ENCODE measurements at places on chromosomes 11 and 22. TPM values are rescaled to one million over a fixed set of nuclear protein-coding genes. Genes with fewer than 3 reads are reported as not detected.
A peak's percentile ranks its signal among the peaks of the same experiment; 100 is the strongest.

The APLNR gene
- total RNA-seq = not detected

The SAAL1 gene
- total RNA-seq = 29.9 TPM

DNA sequence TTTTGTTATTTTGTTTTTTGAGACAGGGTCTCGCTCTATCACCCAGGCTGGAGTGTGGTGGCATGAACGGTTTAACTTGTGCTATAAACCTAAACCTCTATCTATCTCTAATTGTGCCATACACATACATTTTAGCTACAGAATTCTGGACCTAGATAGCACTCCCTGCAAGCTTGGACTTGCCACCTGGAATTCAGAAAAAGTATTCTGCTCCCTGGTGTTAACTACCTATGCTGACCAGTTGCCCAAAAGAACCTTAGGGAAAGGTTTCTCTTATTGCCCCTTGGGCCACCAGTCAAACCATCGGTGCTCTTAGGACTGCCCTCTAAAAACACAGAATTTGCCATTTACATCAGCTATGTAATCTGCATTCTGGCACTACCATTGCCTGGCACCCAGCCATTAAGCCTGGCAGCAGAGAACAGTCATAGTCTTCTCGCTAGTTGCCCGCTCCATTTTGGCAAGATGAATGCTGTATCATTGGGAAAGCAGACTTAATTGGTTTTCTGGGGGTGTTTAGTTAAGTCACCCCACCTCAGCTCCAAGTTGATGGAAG, 55.3 kb downstream of the ETS1 start:
- H3K36me3 ChIP-seq = no peaks in the 10 kb centered on the region
- no peak overlapping the region for H3K4me3 ChIP-seq
- no peak overlapping the region for H3K27ac ChIP-seq
- no peaks in the 10 kb centered on the region for H3K27me3 ChIP-seq

GRCh38 chr11:75567971-75568370, 5.9 kb downstream of the SERPINH1 start:
- peak overlapping the region; percentile 18 for H3K27ac ChIP-seq
- no peak overlapping the region for H3K4me3 ChIP-seq
- peaks cover 6% of the 10 kb centered on the region for H3K4me1 ChIP-seq
- no peaks in the 10 kb centered on the region for H3K36me3 ChIP-seq
- no peak for DNase-seq

DNA sequence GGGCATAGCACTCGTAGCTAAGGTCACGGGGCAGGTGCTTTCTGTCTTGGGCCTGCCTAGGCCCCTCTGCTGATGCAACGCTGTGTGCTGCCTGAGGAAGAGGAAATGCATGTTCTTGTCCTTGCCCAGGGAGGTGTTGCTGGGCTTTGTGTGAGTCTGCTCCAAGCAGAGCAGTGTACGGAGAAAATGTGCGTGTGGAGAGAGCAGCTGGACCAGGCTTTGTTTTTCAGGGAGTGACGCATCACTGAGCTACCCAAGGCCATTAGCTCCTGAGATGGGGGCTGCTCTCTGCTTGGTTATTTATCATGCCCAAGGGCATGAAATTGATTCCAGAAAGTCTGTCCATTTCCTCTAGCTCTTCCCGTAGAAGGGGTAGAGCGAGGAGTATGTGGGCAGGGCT, 82.9 kb upstream of the THY1 start:
- H3K27me3 ChIP-seq = no peaks in the 10 kb centered on the region
- H3K4me1 ChIP-seq = no peaks in the 10 kb centered on the region
- H3K36me3 ChIP-seq = no peaks in the 10 kb centered on the region
- H3K27ac ChIP-seq = no peak overlapping the region

- no peaks in the 10 kb centered on the region for H3K4me1 ChIP-seq
- no peaks in the 10 kb centered on the region for H3K27me3 ChIP-seq
Observed at GRCh38 chr11:118430956-118431355, 5.3 kb upstream of the KMT2A start.
